Activated naive CD8-positive, alpha-beta T cell treated with anti-CD3 and anti-CD28 coated beads, Interleukin-2, amount 10 ng/mL, durations not matched to agents 7 days and 5 days (primary cell): ENCODE measurements at places on chromosomes 2 and 18.
A peak's percentile ranks its signal among the peaks of the same experiment; 100 is the strongest.

DNA sequence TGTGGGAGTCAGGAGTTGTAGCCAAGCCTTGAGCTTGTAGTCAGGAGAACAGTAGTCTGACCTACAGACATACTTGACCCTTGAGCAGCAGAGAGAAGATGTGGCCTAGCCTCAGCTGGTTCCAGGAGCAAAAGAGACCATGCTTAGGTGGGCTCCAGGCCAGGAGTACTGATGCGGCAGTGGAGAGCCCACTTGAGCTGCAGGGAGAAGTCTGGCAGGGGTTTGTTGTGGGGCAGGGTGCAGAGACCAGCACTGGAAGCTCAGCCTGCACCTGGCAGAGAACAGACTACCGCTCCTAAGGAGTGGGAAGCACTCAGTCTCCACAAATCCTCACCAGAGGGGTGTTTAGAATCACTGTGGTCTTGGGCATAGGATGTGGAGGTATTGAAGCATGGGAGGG, 197.9 kb downstream of the TPGS2 start:
- no peak overlapping the region for H3K4me3 ChIP-seq
- no peak for DNase-seq
- no peak overlapping the region for H3K27ac ChIP-seq
- no peaks in the 10 kb centered on the region for H3K4me1 ChIP-seq
- no peaks in the 10 kb centered on the region for H3K36me3 ChIP-seq

GRCh38 chr2:20035955-20036666, 15.3 kb downstream of the LAPTM4A start:
- H3K4me1 ChIP-seq = peaks cover 9% of the 10 kb centered on the region
- H3K27ac ChIP-seq = peak overlapping the region; percentile 67
- no peaks in the 10 kb centered on the region for H3K27me3 ChIP-seq
- peaks cover 38% of the 10 kb centered on the region for H3K36me3 ChIP-seq
- no peak overlapping the region for H3K4me3 ChIP-seq

- no peak for DNase-seq
- H3K4me1 ChIP-seq = no peaks in the 10 kb centered on the region
- no peak overlapping the region for H3K27ac ChIP-seq
- H3K4me3 ChIP-seq = no peak overlapping the region
- peaks cover 4% of the 10 kb centered on the region for H3K27me3 ChIP-seq
Measured at GRCh38 chr2:128781585-128782385, 463.1 kb upstream of the HS6ST1 start.

- no peak for DNase-seq
- no peak overlapping the region for H3K27ac ChIP-seq
- H3K27me3 ChIP-seq = no peaks in the 10 kb centered on the region
- H3K4me3 ChIP-seq = no peak overlapping the region
- no peaks in the 10 kb centered on the region for H3K4me1 ChIP-seq
Measured at GRCh38 chr2:18267501-18267900, 293.0 kb downstream of the RDH14 start.

GRCh38 chr2:82275599-82275998, 1971.0 kb upstream of the LRRTM1 start:
- H3K4me3 ChIP-seq = no peak overlapping the region
- H3K27me3 ChIP-seq = no peaks in the 10 kb centered on the region
- no peak for DNase-seq
- H3K36me3 ChIP-seq = no peaks in the 10 kb centered on the region
- no peaks in the 10 kb centered on the region for H3K4me1 ChIP-seq

GRCh38 chr2:132429351-132429750, 12.7 kb downstream of the GPR39 start:
- H3K27ac ChIP-seq = no peak overlapping the region
- H3K36me3 ChIP-seq = no peaks in the 10 kb centered on the region
- H3K27me3 ChIP-seq = no peaks in the 10 kb centered on the region
- H3K4me3 ChIP-seq = no peak overlapping the region
- no peak for DNase-seq
- H3K4me1 ChIP-seq = no peaks in the 10 kb centered on the region

DNA sequence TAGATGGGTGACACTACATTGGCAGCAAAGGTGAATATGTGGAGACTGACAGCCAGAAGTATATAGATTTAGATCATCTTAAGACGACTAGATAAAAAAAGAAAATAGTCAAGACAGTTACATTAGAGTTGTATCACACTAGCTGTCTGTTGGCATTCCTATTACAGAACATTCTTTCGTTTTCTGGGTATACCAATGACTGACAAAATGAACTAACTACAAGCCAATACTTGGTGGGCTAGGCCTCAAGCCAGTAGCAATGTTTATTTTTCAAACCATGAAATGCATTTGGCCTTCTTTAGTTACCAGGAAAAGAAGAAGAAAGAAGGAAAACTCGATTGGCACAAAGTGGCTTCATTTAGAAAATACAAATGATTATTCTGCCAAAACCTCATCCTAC, 944.9 kb upstream of the ZEB2 start:
- no peaks in the 10 kb centered on the region for H3K4me1 ChIP-seq
- peaks cover 7% of the 10 kb centered on the region for H3K27me3 ChIP-seq
- no peak overlapping the region for H3K27ac ChIP-seq
- no peak overlapping the region for H3K4me3 ChIP-seq

DNA sequence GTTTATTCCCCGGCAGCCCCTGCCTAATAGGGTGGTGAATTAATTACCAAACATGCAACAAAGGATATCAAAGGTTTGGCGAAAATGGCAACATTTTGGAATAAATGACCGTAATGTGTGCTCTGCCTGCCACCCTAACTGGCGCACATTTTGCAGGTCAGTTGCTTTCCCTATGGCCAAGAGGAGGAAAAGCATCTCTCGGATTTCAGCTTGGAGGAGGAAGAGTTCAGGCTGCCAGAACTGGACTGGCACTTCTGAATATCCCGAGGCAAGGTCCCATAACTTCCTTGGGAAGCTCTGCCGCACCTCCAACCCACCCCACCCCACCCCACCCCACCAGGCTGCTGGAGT, 37.1 kb downstream of the SLC25A52 start:
- H3K4me3 ChIP-seq = no peak overlapping the region
- no peaks in the 10 kb centered on the region for H3K36me3 ChIP-seq
- H3K4me1 ChIP-seq = peaks cover 5% of the 10 kb centered on the region
- DNase-seq = no peak
- H3K27ac ChIP-seq = no peak overlapping the region

- H3K36me3 ChIP-seq = peaks cover 20% of the 10 kb centered on the region
- no peaks in the 10 kb centered on the region for H3K27me3 ChIP-seq
- H3K4me1 ChIP-seq = peaks cover 2% of the 10 kb centered on the region
- no peak for DNase-seq
- H3K27ac ChIP-seq = no peak overlapping the region
Measured at GRCh38 chr2:182761903-182762302, 45.8 kb downstream of the DNAJC10 start.

DNA sequence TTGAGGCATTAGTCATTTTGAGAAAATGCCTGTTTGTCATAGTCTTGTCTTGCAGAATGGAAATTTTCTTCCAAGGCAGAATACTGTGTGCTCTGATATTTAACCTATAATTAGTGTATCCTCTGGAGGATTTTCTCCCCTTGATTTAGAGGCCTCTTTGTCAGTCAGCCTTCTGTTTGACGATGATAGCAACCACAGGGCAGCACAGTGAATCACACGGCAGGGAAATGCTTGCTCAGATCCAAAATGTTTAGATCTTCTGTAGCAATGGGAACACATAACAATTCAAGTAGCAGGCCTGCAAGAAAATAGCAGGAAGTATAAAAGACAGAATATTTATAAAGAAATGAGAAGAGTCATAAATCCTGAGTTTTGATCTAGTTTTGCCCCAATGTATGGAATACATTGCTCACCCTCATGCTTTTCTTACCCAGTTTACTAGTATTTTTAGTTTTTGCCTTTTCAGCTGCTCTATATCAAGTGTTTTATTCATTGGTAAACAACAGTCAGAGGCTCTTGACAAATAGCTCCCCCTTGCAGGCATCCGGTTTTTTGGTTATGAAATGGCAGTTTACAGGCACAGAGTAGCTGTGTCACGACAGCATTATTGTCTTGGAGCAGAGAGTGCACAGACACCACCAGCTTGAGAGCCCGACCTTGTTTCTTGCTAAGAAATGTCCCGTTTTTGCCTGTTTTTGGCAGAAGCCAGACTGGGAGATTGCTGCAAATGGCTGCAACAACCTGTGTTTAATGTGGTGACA, 185.1 kb downstream of the MYO3B start:
- H3K27me3 ChIP-seq = peaks cover 7% of the 10 kb centered on the region
- no peak overlapping the region for H3K27ac ChIP-seq
- no peak for DNase-seq
- peaks cover 29% of the 10 kb centered on the region for H3K4me1 ChIP-seq

DNA sequence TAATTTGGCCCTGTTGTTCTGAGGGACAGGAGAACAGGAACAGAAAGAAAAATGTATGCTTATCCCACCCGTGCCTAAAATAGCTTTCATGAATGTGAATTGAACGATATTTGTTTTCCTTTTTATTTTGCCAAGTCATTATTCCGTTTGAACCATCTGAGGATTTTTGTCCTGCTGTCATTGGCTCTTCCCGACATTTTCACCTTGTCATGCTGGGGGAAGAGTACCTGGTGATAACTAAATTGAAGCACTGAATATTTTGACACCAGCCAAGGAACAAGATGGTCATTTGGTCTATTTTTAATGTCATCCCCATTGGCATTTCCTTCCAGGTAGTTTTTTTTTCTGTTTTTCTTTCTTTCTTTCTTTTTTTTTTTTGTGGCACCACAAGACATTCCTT, 204.1 kb downstream of the DCC start:
- no peak overlapping the region for H3K4me3 ChIP-seq
- DNase-seq = no peak
- no peaks in the 10 kb centered on the region for H3K36me3 ChIP-seq
- H3K27ac ChIP-seq = no peak overlapping the region

DNA sequence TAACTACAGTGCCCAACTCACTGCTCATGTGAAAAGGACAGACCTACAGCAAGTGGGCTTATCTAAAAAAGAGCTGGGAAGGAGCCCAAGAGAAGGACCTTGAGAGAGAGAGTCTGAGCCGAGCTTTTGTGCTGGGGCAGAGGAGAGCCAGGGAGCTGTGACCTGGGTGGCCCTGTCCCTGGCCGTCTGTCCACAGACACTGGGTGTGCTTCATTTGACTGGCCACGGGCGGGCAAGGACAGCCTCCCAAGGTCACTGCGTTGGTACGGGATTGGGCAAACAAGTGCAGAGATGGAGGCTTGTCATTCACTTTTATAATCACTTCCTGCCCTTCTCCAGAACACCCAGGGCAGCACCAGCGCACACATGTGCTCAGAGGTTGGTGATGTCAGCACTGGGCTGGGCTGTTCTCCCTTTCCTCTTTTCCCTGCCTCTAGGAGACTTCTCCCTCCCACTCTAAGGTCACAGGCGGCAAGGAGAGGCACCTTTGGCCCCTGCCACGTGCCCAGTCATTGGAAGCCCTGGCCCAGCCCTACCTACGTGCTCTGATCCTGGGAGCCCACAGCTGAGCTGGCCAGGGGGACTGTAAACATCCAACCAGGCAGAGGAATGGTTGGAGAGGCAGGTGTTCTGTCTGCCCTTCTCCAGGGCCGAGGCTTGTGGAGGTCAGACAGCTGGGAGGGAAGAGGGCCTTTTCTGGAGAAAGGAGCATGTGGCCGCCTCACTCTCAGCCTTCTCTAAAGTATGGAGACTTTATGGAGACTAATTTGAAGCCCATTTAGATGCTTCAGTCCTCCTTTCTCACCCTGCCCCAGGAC, 6.4 kb upstream of the PSD4 start:
- DNase-seq = peak; percentile 56
- peaks cover 60% of the 10 kb centered on the region for H3K4me1 ChIP-seq

GRCh38 chr2:206692971-206693370, 25.2 kb downstream of the DYTN start:
- no peak for DNase-seq
- H3K36me3 ChIP-seq = no peaks in the 10 kb centered on the region
- H3K27ac ChIP-seq = no peak overlapping the region
- peaks cover 2% of the 10 kb centered on the region for H3K27me3 ChIP-seq
- no peak overlapping the region for H3K4me3 ChIP-seq

- H3K27ac ChIP-seq = no peak overlapping the region
- no peak overlapping the region for H3K4me3 ChIP-seq
- H3K27me3 ChIP-seq = peaks cover 7% of the 10 kb centered on the region
- H3K36me3 ChIP-seq = no peaks in the 10 kb centered on the region
Measured at GRCh38 chr2:175853616-175853890, 148.5 kb downstream of the LNPK start.

- DNase-seq = no peak
- no peaks in the 10 kb centered on the region for H3K4me1 ChIP-seq
- no peak overlapping the region for H3K27ac ChIP-seq
- H3K4me3 ChIP-seq = no peak overlapping the region
- H3K27me3 ChIP-seq = no peaks in the 10 kb centered on the region
Measured at GRCh38 chr2:122315306-122315705, 559.9 kb downstream of the TSN start.

DNA sequence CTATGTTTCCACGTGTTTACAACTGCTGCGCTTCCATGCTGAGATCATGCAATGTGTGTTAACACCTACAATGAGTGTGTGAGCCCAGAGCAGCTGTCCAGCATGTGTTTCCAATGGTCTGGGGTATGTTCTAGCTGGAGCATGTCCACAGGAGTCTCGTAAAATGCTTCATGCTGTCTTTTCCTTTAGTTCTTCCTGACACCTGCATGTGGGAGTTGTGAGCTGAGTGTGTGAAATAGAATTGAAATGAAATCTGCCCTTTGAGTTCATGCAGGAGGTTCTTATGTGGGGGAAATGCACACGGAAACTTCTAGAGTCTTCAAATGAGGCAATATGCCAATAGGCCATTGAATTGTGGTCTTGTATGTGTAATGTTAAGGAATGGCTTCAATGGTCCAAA, 205.1 kb downstream of the RND3 start:
- H3K4me3 ChIP-seq = no peak overlapping the region
- no peak overlapping the region for H3K27ac ChIP-seq
- DNase-seq = no peak
- H3K27me3 ChIP-seq = no peaks in the 10 kb centered on the region

- H3K4me1 ChIP-seq = peaks cover 61% of the 10 kb centered on the region
- peak; percentile 54 for DNase-seq
- H3K27me3 ChIP-seq = no peaks in the 10 kb centered on the region
- H3K27ac ChIP-seq = peak overlapping the region; percentile 93
- H3K36me3 ChIP-seq = peaks cover 5% of the 10 kb centered on the region
Measured at GRCh38 chr2:69693059-69693774, 48.7 kb upstream of the ANXA4 start.

GRCh38 chr2:226971770-226972169, 135.9 kb downstream of the RHBDD1 start:
- H3K4me1 ChIP-seq = peaks cover 36% of the 10 kb centered on the region
- peak overlapping the region; percentile 65 for H3K27ac ChIP-seq
- DNase-seq = no peak
- H3K27me3 ChIP-seq = no peaks in the 10 kb centered on the region
- peak overlapping the region; percentile 74 for H3K4me3 ChIP-seq
